D721Med (cell line): ENCODE measurements at places on chromosomes 6 and 20.

- DNase-seq = no peak
Measured at GRCh38 chr6:12580290-12580689, 136.3 kb upstream of the PHACTR1 start.

DNA sequence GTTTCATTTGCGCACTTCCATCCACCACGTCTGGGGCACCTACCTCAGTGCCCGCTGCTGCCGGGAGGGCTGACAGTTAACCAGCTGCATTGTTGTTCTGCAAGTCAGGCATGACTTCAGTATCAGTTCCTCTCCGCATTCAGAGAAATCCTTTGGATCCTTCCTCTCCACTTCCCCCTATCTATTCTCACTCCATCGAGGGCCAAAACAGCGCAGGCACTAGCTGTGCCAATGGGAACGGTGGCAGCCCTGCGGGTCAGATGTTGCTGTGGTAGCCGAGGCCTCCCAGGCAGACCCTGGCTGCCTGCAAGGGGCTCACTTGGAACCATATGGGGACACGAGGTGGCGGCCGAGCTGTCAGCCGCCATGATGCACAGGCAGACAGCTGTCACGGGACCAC, 64.2 kb upstream of the INSM1 start:
- DNase-seq = no peak

DNA sequence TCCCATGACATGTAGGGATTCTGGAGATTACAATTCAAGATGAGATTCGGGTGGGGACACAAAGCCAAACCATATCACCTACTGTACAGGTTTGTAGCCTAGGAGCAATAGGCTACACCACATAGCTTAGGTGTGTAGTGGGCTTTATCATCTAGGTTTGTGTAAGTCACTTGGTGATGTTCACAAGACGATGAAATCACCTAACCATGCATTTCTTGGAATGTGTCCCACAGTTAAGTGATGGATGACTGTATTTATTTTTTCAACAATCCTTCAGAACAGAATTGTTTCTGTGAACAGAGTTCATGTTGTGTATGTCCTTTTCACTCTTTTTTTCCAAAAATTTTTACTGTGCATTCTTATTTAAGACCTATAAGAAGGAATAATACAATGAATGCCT, 76.1 kb downstream of the DTD1 start:
- no peak for DNase-seq

GRCh38 chr6:39294133-39294532, 20.1 kb downstream of the KCNK17 start:
- no peak for DNase-seq

GRCh38 chr6:16806363-16806762, 45.1 kb upstream of the ATXN1 start:
- no peak for DNase-seq

DNA sequence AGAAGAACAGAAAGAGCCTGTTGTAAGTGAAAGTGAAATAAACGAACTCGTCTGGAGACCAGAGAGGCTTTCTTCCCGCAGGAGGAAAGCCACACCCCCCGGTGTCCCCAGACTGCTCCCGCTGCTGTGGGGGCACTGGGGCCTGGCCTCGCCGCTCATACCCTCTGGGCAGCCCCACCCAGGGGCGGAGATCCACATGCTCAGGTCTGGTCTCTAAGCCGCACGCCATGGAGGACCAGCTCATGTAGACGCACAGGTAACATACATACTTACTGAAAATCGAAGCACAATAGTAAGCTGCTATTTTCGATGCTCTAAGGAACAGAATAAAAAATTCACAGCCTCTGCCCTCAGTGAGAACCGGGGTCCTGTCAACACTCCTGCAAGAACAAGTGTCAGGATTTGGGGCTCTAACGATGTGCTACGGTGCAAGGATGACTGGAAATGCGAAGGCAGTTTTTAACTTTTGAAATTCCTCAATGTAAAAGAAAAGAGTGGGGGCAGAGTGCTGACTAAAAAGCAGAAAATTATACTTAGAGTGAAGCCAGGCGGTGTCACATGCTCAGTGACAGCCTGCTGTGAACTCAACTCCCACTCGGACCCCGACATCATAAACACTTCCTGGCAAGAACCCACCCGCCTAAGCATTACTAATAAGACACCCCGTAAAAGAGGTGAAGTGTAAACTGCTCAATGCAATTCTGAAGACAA, 110.5 kb downstream of the IRF4 start:
- no peak for DNase-seq

- no peak for DNase-seq
Measured at GRCh38 chr6:110800196-110800838, 15.0 kb downstream of the CDK19 start.
